Ecto neural progenitor cell (in vitro differentiated cells): ENCODE measurements at places on chromosomes 1 and 21.

DNA sequence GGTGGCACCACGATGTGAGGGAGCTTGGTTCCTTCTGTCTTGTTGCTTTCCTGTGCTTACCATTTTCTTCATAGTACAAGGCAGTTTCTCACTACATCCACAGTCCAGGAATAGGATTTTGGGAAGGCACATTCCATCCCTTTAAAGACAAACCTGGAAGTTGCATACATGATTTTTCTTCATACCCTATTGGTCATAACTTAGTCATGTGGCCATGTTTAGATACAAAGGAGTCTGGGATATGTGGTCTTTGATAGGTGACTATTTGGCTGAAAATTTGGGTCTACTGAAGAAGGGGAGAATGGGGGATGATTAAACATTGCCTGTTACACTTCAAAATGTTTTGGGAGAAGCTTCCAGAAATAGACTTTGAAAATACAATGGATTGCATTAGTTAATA is 7.0 kb downstream of the DYRK1A start:
- no peak for DNase-seq

DNA sequence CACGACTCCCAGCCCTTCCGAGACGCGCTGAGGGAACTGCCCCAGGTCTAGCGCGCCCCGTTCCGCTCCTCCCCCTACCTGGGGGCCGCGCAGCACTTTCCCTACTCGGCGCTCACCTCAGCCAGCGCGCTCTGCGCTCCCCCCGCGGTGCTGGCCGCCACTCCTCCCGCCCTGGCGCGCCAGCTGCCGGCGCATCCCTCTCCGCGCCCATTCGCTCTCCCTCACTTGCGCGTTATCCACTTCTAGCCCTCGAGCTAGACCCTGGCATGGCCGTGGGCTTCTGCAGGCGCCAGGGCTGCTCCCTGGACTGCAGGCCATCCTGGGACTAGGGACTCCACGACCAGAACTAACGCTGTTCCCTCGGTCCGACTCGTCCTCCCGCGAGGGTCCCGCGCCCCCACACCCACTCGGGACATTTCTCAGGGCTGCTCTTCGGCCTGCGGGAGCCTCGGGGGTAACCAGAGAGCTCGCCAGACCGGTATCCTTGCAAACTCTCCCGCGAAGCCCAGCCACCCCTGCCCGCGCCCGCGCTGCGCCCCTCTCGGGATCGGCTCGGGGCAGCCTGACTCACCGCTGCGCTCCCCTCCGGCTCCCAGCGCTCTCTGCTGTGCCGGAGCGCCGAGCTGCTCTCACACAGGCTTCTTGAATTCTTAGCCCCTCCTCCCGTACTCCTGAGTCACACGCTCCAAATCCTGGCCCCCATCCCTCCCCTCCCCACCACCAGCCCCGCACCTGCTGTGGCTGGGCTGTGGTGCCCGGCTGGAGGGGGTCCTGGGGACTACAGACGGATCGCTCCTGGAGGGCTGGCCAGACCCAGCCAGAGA is at the start of gene NGF:
TSS of gene NGF (minus strand) at position 617 of the 824 bp plus-strand sequence. CDS start 51,454 bp downstream, outside the sequence.
- peak; percentile 79 for DNase-seq

GRCh38 chr1:174008979-174009378 is 13.2 kb downstream of the RC3H1 start:
- no peak for DNase-seq

- DNase-seq: no peak
Measured at GRCh38 chr1:5706239-5706638, 286.0 kb downstream of the NPHP4 start.
